T-helper 2 cell (primary cell): ENCODE measurements at places on chromosomes 2 and 18.

DNA sequence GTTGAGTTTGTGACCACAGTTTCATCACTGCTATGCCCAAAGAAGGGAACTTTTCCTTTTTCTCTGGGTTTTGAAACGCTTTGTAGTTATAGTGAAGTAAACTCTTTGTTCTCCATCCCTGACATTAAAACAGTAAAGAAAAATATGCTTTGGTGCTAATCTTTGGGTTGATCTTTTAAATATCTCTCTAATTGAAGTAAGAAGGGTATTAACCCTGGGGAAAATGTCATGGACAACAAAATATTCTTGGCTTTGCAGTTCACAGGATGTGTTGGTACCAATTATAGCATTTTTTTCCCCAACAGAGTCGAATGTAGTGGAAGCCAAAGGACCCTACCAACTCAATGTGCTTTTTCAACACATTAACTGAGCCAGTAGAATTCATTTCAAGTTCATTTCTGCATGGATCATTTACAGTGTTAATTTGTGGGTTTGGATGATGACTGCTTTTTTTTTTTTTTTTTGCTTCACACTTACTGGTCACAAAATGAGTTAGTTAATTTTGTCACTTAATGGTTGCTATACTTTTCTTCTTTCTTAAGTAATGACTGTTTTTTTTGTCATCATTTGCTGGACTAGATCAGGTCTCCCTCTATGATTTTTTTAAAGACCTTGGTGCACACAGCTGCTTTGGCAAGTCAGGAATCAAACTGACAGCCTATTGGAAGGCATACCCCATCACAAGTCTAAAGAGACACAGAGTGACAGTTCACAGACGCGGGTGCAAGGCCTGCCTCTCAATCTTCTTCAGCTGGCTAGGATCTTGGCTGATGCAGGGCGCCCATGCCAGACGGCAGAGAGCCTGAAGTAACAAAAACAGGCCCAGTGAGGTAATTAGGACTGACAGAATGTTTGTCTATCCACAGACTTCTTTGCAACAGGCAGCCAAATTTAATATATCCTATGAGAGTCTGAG lies 98.8 kb upstream of the MMADHC start:
- no peak for DNase-seq

- no peak for DNase-seq
Observed at GRCh38 chr2:45468279-45468678, 142.8 kb downstream of the SRBD1 start.

DNA sequence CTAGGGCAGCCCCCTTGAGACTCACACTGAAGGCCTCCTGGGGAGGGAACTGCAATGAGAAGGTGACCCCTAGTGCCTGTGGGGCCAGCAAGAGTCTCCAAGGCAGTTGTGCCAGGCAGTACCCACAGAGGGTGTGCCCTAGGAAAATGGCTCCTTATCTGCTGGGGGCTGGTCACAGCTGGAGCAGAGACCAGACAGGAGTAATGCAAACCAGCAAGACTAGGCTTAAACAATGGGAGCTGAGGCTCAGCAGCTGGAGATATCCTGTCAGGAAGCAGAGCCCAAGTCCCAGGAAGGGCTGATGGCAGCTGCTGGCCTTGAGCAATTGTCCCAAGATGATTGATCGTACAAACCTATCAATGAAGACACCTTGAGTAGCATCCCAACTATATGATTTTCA lies 26.8 kb upstream of the E2F6 start:
- DNase-seq = no peak

DNA sequence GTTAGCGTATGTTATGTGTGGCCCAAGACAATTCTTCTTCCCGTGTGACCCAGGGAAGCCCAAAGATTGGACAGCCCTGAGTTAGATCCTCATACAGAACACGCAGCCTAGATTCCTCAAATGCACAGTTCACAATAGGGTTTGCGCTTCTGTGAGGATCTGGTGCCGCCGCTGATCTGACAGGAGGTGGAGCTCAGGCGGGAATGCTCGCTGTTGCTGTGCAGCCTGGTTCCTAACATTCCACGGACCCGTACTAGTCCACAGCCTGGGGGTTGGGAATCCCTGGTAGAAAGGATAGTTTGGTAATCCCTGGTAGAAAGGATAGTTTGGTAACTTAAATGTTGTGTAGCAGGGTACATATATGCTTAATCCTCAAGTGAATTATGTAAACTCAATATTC lies 27.0 kb downstream of the MAPRE3 start:
- no peak for DNase-seq

- no peak for DNase-seq
Observed at GRCh38 chr18:51811883-51812282, 528.1 kb upstream of the DCC start.

DNA sequence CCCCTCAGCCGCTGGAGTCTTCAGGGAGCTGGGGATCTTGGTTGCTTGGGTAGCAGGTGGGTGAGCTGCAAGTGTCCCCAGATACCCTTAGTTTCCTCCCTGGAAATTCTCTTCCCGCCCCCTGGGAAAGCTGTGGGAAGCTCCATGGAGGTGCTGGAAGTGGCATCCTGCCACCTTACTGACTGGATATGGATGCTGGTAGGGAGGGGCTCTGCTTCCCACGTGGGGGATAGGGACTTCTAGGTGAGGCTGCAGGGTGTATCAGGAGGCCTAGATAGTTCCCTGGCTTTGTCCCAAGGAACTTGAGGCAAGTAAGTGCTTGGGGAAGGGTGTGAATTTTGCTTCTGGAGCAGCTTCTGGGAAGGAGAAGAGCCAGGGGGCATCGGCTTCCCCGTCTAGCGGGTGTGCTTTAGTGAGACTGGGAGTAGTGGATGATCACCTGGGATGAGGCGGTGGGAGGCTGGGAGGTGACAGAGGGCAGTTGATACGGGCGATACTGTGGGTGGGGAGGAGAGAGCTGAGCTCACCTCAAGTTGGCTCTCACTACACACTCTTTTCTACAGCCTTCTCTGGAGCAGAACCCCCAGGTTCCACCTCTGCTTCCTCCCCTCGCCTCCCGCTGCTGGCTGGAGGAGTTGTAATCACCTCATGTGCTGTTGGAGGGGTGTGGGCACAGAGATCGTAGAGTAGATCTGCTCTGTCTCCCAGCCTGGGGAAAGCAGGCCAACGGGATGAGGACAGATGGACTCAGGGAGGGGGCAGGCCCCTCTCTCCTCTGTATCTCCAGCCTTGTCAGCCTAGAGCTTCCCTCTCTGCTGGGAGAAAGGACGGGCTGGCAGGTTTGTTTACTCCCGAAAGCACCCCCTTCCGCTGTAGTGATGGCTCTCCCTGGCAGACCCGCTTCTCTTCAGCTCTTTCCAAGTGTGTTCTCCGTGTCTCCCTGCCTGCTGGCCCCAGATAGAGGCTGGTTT lies 19.8 kb downstream of the TET3 start:
- DNase-seq = no peak

DNA sequence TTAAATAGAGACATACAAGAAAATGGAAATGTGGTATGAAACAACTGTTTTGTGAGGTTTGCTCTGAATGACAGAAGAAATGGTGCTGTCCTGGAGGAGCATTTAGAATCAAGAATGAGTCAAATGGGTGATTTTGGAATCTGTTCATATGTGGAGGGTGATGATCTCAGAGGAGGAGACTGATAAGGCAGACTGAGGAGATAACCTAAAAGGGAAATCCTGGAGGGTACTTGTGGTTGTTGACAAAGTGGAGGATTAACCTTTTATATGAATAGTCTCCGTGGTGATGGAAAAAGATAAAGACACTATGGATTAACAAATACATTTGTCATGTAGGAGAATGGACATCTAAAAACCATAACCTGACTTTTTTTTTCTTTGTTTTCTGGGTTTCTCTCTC lies 74.1 kb downstream of the MMADHC start:
- DNase-seq = no peak
